Endothelial cell of coronary artery (primary cell): ENCODE measurements at places on chromosomes 5 and 9. TPM values are rescaled to one million over a fixed set of nuclear protein-coding genes. Genes with fewer than 3 reads are reported as not detected.

The IL4 gene
- total RNA-seq, result not detected in 2 replicates

The PRRT1B gene
- total RNA-seq, result not detected in 2 replicates

The BHMT2 gene
- 0.09 TPM in 2 replicates for total RNA-seq

The TMEM232 gene
- 0.75 and 1.3 TPM in 2 replicates for total RNA-seq

The SH3GL2 gene
- 0.09 TPM in 1 of 2 replicates, not detected in the other for total RNA-seq

The CATSPER3 gene
- total RNA-seq, result 0.09 and 0.19 TPM in 2 replicates

The FOXD4L5 gene
- 0.09 TPM in 2 replicates for total RNA-seq

The CDO1 gene
- total RNA-seq, result 1.0 and 2.0 TPM in 2 replicates

The PHYHD1 gene
- total RNA-seq, result 0.27 and 0.75 TPM in 2 replicates

The RGS7BP gene
- total RNA-seq, result 2.5 and 3.1 TPM in 2 replicates

The MLANA gene
- not detected in 2 replicates for total RNA-seq

The ZNF354B gene
- total RNA-seq, result 6.1 and 12.0 TPM in 2 replicates

The INSYN2B gene
- total RNA-seq, result 5.3 and 10.8 TPM in 2 replicates

The PCDHGB5 gene
- total RNA-seq, result 12.7 and 14.3 TPM in 2 replicates

The PAIP2 gene
- total RNA-seq, result 67.0 and 70.0 TPM in 2 replicates

The SH2D3C gene
- 62.1 and 63.2 TPM in 2 replicates for total RNA-seq

The DOCK2 gene
- total RNA-seq, result 0.36 and 0.75 TPM in 2 replicates

The CDK5RAP2 gene
- total RNA-seq, result 25.2 and 28.8 TPM in 2 replicates

The TRIM23 gene
- 18.4 and 27.3 TPM in 2 replicates for total RNA-seq

The LSM11 gene
- 7.8 and 9.0 TPM in 2 replicates for total RNA-seq

The SLC34A1 gene
- total RNA-seq, result not detected in 2 replicates

The SV2C gene
- not detected in 2 replicates for total RNA-seq

The SH3RF2 gene
- total RNA-seq, result 1.2 and 4.3 TPM in 2 replicates

The CDC20B gene
- total RNA-seq, result not detected in 2 replicates

The MOB3B gene
- under 0.01 TPM in 2 replicates for total RNA-seq

The PCDHB2 gene
- total RNA-seq, result 1.8 and 3.5 TPM in 2 replicates

The SLC34A3 gene
- total RNA-seq, result not detected in 2 replicates

The RPP25L gene
- total RNA-seq, result 18.0 and 20.8 TPM in 2 replicates

The CARTPT gene
- total RNA-seq, result not detected in 2 replicates

The GPX3 gene
- 3.8 and 5.1 TPM in 2 replicates for total RNA-seq

The TMEM171 gene
- total RNA-seq, result 7.0 and 8.3 TPM in 2 replicates

The HNRNPAB gene
- total RNA-seq, result 80.3 and 84.0 TPM in 2 replicates

The SPATA31E1 gene
- not detected in 2 replicates for total RNA-seq

The SYK gene
- total RNA-seq, result not detected in 2 replicates

The HTR4 gene
- 0.09 TPM in 1 of 2 replicates, not detected in the other for total RNA-seq

The GARIN3 gene
- not detected in 2 replicates for total RNA-seq

The PPP1R26 gene
- total RNA-seq, result 14.8 and 19.1 TPM in 2 replicates

The NKD2 gene
- total RNA-seq, result not detected in 2 replicates

The OR4F3 gene
- total RNA-seq, result 0.19 TPM in 1 of 2 replicates, not detected in the other

The QRFP gene
- total RNA-seq, result not detected in 2 replicates

The IL31RA gene
- total RNA-seq, result under 0.01 and 0.27 TPM in 2 replicates

The PCDHAC2 gene
- 0.09 and 2.4 TPM in 2 replicates for total RNA-seq

The PIP5KL1 gene
- 0.18 and 1.0 TPM in 2 replicates for total RNA-seq

The INSL6 gene
- not detected in 2 replicates for total RNA-seq

The DNAJC18 gene
- total RNA-seq, result 5.3 and 9.4 TPM in 2 replicates

The GRAMD2B gene
- 0.45 and 2.4 TPM in 2 replicates for total RNA-seq

The EFNA5 gene
- total RNA-seq, result 7.6 and 11.3 TPM in 2 replicates

The FCN1 gene
- total RNA-seq, result not detected in 2 replicates
